ENCODE measurements at places on chromosomes 6 and 20.

GRCh38 chr6:125857846-125858245, 67.1 kb downstream of the NCOA7 start:
- DNase-seq = no peak

- no peak for DNase-seq
Observed at GRCh38 chr20:16263582-16263981, 309.7 kb downstream of the KIF16B start.

DNA sequence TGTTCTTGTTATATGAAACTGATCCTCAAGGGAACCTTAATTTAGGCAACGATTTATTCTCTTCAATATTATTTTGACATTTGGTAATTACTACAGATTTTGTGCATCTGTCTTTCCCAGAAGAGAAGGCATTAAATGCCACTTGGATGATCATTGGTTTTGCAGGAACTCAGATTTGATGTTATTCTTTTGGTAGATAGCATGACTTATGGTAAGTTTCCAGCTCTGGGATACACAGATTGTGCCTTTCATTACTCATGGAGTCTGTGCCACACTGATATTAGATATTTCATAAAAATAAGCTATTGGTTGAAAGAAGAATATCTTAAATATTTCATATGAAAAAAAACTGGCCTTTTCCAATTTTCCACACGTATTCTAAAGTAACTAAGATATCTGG, 120.1 kb downstream of the AIG1 start:
- no peak for DNase-seq

- no peak for DNase-seq
Observed at GRCh38 chr6:13339863-13340630, 11.7 kb upstream of the TBC1D7 start.

GRCh38 chr20:47551841-47552240, 50.2 kb downstream of the NCOA3 start:
- no peak for DNase-seq

GRCh38 chr6:38155621-38156204, 336.2 kb downstream of the ZFAND3 start:
- DNase-seq = no peak

GRCh38 chr20:5630071-5630470, 120.1 kb upstream of the SHLD1 start:
- no peak for DNase-seq
